ENCODE measurements at places on chromosomes 1 and 21.

DNA sequence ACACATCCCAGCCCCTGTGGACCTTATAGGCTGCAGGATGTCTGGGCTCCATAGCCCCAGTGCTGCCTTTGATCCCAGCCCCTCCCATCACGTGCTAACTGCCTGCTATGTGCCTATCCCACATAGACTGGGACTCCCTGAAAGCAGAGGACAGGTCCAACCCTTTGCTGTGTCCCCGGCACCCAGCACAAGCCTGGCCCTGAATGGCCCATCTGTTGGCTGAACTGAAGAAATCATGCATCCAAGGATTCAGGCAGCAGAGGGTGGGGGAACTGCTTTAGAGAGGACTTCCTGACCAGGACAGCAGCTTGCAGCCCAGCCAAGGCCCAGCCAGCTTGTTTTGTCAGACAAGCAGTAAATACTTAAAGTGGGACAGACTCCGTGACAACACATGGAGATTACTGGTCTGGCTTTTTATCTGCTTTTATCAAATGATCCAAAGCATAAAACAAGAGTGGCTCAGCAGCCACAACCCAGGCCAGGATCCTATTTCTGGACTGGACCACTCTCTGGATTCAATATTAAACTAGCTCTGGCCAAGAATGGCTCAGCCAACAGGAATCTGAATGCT, 69.3 kb downstream of the GLIS1 start:
- no peak for DNase-seq

GRCh38 chr1:228358039-228358763, 48.4 kb downstream of the TRIM11 start:
- no peak for DNase-seq

DNA sequence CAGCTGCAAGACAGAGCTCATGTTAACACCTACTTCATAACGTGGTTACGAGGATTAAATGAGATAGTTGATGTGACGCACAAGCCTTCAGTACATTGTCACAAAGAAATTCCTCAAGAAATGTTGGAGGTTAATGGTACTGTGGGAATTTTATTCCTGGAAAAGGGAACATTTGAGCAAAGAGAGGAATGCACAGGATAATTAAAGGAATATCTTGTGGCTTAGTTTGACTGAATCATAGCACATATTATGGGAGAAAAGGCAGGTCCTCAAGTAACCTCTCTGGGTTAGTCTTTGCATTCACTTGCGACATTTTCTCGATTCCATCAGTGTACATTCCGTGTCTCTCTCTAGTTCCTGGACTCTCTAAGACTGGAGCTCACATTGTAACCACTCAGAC, 300.2 kb upstream of the DUSP10 start:
- no peak for DNase-seq

DNA sequence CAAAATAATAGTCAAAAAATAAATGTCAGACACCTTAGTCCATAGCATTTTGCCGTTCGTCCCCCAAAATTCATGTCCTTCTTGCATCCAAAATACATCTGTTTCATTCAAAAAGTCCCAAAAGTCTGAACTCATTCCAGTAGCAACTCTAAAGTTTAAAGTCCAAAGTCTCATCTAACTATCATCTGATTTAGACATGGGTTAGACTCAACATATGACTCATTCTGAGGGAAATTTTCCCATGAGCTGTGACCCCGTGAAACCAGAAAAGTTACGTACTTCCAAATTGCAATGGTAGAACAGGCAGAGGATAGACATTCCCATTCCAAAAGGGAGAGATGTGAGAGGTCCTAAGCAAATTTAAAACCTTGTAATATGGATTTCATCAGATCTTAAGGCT, 48.6 kb upstream of the CACHD1 start:
- DNase-seq = no peak

DNA sequence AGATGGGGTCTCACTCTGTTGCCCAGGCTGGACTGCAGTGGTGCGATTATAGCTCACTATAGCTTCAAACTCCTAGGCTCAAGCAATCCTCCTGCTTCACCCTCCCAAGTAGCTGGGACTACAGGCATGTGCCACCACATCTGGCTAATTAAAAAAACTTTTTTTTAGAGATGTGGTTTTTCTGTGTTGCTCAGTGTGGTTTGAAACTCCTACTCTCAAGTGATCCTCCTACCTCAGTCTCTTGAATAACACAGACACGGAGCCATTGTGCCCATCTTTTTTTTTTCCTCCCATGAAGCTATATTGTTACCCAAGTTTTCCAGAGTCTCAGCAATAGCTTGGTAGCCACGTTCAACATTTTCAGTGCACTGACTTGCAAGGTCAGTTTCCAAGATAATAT, 2.7 kb downstream of the GIPC2 start:
- DNase-seq = no peak

DNA sequence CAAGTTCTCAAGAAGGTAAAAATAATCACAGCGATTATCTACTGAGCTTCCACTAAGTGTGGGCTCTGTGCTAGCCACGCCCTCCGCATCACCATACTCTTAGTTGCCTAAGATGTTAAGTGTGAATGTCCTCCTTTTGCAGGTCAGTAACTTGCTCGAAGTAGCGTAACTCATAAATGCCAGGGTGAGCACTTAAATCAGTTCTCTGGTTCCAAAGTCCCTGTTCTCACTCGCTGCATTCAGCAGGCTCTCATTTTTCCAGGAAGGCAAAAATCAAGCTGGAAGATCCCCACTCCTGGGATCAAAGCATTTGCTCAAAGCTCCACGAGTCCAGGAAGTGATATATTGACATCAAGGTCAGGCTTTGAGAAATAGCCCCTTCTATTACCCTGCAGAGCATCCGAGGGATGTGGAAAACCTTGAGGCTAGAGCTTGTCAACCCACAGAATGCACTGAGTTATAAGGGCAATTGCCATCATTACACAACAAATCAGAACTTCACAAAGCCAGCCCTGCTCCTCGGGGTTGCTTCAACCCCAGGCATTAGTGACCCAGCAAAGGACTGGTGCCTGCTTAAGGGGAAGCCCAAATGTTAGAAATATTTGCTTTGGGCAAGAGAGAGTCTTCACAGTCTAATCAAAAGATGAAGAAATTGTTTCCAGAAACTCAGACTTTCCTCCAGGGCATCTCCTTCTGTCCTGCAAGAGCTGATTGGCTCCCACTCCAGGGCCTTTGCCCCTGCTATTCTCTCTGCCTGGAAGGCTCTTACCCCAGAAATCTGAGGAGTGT, 19.5 kb downstream of the SLC30A1 start:
- DNase-seq = no peak

GRCh38 chr1:200674838-200675587, 5.3 kb upstream of the DDX59 start:
- no peak for DNase-seq

DNA sequence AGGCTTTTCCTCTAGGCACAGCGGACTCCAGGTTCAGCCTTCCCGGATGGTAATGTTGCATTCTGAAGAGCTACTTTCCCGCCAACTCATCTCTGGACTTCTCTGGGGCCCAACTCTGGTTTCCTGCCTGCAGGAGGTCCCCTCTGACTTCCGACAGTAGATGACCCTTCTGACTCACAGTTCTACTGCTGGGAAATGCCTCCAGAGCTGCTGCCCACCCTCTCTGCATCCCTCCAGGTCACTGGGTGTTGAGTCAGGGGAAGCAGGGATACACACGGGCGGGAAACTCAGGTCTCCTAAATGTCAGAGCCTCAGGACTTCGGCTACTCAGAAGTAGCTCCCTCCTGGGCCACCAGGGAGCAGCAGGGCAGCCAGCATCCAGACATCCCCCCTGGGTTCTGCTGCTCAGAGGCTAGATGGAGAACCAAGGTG, 2.1 kb upstream of the KIF21B start:
- DNase-seq = no peak

DNA sequence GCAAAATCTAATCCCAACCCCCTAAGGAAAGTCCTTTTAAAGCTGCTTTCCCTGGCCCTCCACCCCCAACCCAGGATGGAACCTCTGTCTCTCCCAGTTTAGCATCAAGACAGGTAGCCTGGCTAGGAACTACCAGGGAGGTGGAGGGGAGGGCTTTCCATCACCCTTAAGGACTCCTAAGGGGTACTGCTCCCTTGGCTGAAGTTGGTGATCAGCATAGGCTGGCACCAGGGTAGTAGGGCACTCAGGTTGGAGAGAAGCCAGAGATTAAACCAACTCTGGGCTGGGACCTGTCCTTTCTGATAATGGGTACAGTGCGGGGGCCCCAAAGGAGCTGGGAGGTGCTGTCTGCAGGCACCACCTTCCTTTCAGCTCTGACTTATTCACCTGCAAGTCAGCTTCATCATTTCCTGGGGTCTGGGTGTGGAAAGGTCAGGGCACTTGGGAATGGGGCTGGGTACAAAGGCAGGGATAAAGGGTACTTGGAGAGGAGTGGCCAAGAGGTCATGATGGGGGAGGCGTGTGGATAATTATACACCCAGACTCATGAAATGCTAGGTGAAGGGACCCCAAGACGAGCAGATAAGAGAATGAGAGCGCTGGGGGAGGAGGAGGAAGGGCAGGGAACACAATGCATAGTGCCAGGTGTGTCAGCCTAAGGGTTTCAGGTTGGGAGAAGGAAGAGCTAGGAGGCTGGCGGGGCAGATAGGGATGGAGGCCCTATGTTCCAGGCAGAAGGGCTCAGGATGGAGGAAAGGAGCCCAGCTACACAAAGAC, 1.2 kb downstream of the ARHGEF2 start:
- DNase-seq = no peak

GRCh38 chr1:198234520-198235251, 77.9 kb downstream of the NEK7 start:
- DNase-seq = no peak

- DNase-seq = no peak
Observed at GRCh38 chr1:100360790-100361510, 8.6 kb downstream of the CDC14A start.

- no peak for DNase-seq
Observed at GRCh38 chr1:52943876-52944416, 16.9 kb downstream of the SCP2 start.

- DNase-seq = no peak
Observed at GRCh38 chr1:89578151-89578550, 53.5 kb downstream of the LRRC8B start.

Measured in naive B cell (primary cell).